Calu3 (cell line): ENCODE measurements at places on chromosomes 6 and 20.

- H3K4me1 ChIP-seq: no peaks in the 10 kb centered on the region
- H3K4me3 ChIP-seq: no peak overlapping the region
Measured at GRCh38 chr6:10136636-10137035, 278.2 kb downstream of the TFAP2A start.

DNA sequence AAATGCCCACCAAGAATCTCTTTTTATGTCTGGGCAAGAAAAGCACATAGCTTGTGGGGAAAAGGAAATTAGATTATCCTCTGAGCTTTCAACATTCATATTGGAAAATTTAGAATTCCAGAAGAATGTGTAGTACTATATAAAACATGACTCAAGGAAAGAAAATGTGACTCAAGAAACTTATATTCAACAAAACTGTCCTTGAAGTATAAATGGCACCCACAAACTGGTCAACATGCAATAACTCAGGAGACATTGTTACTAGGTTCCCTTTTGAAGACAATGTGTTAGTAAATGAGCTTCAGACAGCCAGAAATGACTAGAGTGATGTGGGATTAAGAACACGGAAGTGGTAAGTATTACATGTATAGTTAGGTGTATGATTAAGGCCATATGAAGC is 26.1 kb upstream of the TINAG start:
- no peak for DNase-seq
- no peaks in the 10 kb centered on the region for H3K36me3 ChIP-seq
- H3K27ac ChIP-seq: peak overlapping the region; percentile 28
- no peaks in the 10 kb centered on the region for H3K27me3 ChIP-seq
- peaks cover 35% of the 10 kb centered on the region for H3K4me1 ChIP-seq

GRCh38 chr6:112286010-112286409 is 31.6 kb upstream of the LAMA4 start:
- H3K4me1 ChIP-seq: peaks cover 26% of the 10 kb centered on the region
- H3K27ac ChIP-seq: no peak overlapping the region
- no peak overlapping the region for H3K4me3 ChIP-seq
- no peaks in the 10 kb centered on the region for H3K36me3 ChIP-seq

DNA sequence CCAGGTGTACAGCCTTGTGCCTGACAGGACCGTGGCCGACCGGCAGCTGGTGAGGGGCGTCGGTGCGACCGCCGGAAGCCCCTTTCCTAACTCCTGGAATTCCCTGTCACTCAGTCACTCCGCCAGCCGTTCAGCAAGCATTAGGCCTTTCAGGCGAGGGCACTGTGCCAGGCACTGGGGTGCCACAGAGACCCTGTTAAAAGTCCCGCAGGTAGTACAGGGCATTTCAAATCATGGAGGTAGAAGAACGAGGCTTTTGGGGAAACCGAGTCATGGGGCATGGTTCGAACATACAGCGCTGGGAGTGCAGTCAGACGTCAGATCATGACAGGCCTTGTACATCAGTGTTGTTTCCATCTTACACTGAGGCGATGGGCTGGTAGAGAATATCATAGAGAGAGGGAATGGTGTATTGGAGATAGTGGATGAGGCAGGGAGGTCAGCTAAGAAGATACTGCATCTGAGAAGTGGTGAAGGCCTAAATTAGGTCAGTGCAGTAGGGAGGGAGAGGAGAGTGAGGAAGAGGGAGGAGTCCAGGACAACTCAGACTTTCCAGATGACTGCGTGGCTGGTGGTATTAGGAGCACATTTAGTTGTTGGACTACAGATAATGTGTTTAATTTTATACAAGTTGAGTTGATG is 892 bp upstream of the DXO start:
- peaks cover 27% of the 10 kb centered on the region for H3K4me1 ChIP-seq
- H3K36me3 ChIP-seq: peaks cover 72% of the 10 kb centered on the region
- peak overlapping the region; percentile 86 for H3K4me3 ChIP-seq

DNA sequence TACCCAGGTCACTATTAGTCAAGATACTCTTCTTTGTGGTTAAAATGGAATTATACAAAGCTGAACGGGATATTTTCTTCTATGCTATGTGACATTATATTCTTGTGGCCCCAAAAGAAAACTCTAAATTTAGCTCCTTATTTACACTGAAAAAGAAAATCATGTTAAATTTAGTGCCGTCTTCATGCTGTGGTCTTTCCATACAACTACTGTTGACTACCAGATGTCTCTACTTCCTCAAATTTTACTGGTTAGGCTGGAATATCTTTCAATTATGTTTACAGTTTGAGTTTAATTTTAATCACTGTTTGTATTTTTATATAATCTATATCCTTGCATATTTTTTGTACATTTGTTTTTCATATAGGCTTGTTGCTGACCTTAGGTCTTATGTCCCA is 95.6 kb upstream of the FOXO3 start:
- no peaks in the 10 kb centered on the region for H3K4me1 ChIP-seq
- H3K36me3 ChIP-seq: no peaks in the 10 kb centered on the region
- no peak for DNase-seq
- no peak overlapping the region for H3K4me3 ChIP-seq

DNA sequence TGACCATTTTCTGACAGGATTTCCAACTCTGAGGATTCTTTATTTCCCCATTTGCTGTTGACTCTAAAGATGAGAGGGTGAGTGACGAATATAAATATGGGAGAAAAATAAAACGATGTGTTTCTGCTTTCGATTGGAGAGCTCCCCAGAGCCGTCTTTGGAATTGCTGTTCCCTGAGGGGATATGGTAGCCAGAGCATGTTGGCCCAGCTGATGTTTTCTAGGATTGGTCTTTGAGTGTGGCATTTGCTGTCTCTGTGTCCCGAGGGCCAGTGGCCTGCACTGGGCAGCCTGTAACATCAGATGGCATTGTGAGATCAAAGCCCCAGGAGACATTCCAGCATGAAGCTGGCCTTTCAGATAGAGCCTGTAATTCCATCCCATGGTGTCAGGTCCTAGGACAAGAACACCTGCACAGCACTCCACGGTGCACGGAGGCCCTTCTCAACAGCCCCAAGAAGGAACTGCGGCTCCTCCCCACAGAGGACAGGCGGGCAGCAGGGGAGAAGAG is 26.7 kb downstream of the PKIG start:
- no peak overlapping the region for H3K27ac ChIP-seq
- no peaks in the 10 kb centered on the region for H3K36me3 ChIP-seq
- no peaks in the 10 kb centered on the region for H3K27me3 ChIP-seq
- H3K4me3 ChIP-seq: no peak overlapping the region
- no peak for DNase-seq

- H3K4me1 ChIP-seq: peaks cover 19% of the 10 kb centered on the region
- no peak overlapping the region for H3K27ac ChIP-seq
- no peak overlapping the region for H3K4me3 ChIP-seq
- peaks cover 54% of the 10 kb centered on the region for H3K36me3 ChIP-seq
Measured at GRCh38 chr6:27468334-27468733, 4.6 kb downstream of the ZNF184 start.

DNA sequence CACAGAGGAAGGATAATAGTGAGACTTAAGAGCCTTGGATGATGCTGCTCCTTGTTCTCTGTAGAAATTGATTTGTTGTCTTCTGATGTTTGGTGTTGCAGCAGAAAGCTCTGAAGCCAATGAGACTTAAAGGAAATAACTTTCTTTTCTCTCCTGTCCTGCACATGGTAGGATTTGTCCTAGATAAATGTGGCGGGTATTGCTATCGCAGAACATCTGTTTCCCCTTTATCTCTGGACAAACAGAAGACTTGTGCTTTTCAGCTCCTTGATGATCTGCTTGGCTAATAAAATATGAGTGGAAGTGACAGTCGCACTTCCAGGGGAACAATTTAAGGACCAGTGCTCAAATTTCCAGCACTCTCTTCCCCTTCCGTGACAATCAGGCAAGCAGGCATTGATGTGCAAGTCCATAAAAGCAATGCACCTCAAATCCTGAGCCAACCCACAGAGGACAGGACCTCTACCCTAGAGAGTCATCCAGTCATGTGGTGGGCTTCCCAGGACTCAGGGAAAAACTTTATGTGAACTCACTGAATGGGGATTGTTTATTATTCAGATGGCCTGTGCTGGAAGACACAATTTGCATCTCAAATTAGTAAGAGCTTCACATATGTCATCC is 9.9 kb upstream of the NCR2 start:
- no peak for DNase-seq
- H3K27me3 ChIP-seq: peaks cover 51% of the 10 kb centered on the region
- no peak overlapping the region for H3K4me3 ChIP-seq
- H3K36me3 ChIP-seq: no peaks in the 10 kb centered on the region

- no peak overlapping the region for H3K4me3 ChIP-seq
- DNase-seq: peak; percentile 67
- H3K36me3 ChIP-seq: peaks cover 14% of the 10 kb centered on the region
Measured at GRCh38 chr20:62501801-62502495, 26.2 kb upstream of the GATA5 start.

DNA sequence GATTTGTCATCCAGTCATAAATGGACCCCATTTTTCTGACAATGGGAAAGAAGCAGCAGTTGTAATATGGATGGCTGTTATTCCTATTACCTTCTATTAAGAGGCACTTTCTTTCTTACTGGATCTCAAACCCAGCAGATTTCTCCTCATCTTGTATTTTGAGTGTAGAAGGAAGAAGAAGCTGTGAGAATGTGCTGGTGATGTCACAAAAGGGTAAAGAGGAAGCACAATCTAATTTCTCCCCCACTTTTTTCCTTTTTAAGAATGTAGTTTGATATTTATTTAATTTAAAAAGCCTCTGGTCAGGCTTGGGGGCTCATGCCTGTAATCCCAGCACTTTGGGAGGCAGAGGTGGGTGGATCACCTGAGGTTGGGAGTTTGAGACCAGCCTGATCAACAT is 100.0 kb upstream of the JARID2 start:
- peaks cover 9% of the 10 kb centered on the region for H3K4me1 ChIP-seq
- DNase-seq: no peak
- H3K27me3 ChIP-seq: no peaks in the 10 kb centered on the region
- no peaks in the 10 kb centered on the region for H3K36me3 ChIP-seq
- no peak overlapping the region for H3K27ac ChIP-seq

DNA sequence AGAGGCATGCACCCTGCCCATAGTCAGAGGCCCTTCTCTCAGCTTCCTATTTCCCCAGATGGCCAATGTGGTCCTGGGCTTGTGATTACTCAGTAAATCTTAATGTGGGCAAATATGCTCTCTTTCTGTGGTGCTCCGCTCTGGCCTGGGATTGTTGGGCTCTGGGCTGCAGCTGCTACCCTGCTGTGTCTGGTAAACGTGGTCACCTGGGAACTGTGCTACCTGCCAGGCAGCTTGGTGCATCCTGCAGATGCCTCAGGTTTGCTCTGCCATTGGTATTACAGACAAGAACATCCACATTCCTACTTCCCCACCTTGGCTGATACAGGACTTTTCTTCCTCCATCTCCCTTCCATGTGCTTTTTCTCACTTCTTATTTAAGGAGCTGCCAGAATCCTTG is 611.5 kb upstream of the IMPG1 start:
- no peaks in the 10 kb centered on the region for H3K4me1 ChIP-seq
- H3K27me3 ChIP-seq: no peaks in the 10 kb centered on the region

DNA sequence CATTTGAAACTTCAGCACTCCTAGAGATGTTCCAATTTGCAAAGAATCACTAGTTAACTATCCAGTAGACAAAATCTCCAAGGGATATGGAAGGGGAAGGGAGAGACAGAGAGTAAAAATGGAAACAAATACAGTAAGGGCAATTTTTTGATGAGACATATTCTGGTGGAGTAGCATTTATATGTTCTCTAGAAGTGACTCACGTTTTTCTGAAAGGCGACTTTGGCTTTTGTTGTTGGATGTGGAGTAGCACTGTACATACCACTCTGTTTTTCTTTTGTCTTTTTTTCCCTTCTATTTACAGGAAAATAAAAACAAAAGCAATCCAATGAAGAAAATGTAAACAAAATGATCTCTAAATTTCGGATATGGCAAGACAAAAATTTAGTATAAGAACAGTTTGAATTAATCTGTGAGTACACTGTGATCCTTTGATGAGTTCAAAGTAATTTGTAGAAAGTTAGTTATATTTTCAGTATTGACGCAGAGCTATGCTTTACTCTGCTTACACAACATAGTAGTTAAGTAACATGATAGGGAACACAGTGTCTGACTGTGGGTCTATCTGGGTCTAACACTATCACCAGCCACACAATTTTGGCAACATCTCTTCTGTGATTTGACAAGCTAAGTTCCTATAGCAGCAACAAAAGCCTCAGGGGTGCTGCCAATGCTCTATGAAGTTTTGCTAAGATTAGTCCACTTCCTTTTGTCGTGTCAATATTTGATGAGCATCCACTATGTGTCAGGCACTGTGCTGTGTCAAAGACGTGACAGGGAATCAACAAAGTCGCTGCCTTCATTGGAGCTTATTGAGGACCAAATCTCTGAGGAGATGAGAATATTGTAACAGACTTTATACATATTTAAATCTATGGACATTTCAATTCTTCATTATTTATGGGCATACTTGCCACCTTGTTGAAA is 27.3 kb upstream of the TAGAP start:
- no peak for DNase-seq
- peaks cover 4% of the 10 kb centered on the region for H3K36me3 ChIP-seq
- peaks cover 83% of the 10 kb centered on the region for H3K27me3 ChIP-seq
- H3K27ac ChIP-seq: no peak overlapping the region

- no peaks in the 10 kb centered on the region for H3K36me3 ChIP-seq
- DNase-seq: peak; percentile 13
- no peaks in the 10 kb centered on the region for H3K27me3 ChIP-seq
Measured at GRCh38 chr6:3776881-3777507, 25.5 kb upstream of the PXDC1 start.

- DNase-seq: no peak
- no peaks in the 10 kb centered on the region for H3K36me3 ChIP-seq
- no peaks in the 10 kb centered on the region for H3K27me3 ChIP-seq
- no peak overlapping the region for H3K27ac ChIP-seq
- H3K4me1 ChIP-seq: no peaks in the 10 kb centered on the region
Measured at GRCh38 chr6:135300576-135300975, 119.5 kb downstream of the MYB start.

DNA sequence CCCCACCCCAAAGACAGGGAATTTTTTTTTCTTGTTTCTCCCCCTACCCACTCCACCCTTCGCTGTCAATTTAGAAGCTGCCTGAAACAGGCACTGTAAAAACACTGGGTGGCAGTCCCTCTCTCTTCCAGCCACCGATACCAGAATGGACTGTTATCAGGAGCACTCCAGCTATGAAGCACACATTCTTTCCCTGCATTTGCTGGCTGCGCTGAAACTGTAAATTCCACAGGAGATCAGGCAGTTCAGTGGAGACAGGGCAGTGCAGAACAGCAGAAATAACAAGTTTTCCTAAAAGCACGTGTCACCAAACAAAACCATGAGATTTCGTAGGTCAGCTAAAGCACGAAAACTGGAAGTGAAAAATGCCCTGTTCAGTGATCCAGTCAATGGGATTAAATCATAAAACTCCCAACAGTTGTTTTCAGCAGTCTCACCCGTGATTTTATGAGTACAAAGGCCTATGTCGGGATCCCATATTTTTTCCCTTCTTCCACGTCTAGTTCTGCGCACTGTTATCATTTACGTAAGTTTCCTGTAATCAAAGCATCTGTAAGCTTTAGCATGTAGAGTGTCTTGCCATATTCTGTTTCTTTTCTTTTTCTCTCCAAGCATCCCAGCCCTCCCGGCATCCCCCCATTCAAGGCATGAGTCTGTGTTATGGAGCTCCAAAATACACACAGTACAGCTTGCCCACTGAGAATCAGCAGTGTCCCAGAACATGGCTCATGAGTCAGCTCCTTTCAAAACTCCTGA is 359.9 kb upstream of the EPHA7 start:
- no peak overlapping the region for H3K4me3 ChIP-seq
- no peaks in the 10 kb centered on the region for H3K4me1 ChIP-seq
- no peak overlapping the region for H3K27ac ChIP-seq
- H3K27me3 ChIP-seq: no peaks in the 10 kb centered on the region
- DNase-seq: no peak

GRCh38 chr6:36593569-36594028 is 563 bp upstream of the SRSF3 start:
- H3K4me1 ChIP-seq: peaks cover 43% of the 10 kb centered on the region
- DNase-seq: peak; percentile 66
- peaks cover 61% of the 10 kb centered on the region for H3K36me3 ChIP-seq
- peak overlapping the region; percentile 100 for H3K27ac ChIP-seq

- peaks cover 9% of the 10 kb centered on the region for H3K27me3 ChIP-seq
- H3K4me3 ChIP-seq: no peak overlapping the region
- H3K27ac ChIP-seq: no peak overlapping the region
Measured at GRCh38 chr6:30568245-30568644, 3.0 kb upstream of the ABCF1 start.
